NCI-H2227 treated with DMSO at 0.1 percent for 48 hours (cell line): ENCODE measurements at places on chromosomes 11 and 22.

GRCh38 chr22:42933485-42934091 lies 76.5 kb upstream of the ARFGAP3 start:
- DNase-seq, result no peak

DNA sequence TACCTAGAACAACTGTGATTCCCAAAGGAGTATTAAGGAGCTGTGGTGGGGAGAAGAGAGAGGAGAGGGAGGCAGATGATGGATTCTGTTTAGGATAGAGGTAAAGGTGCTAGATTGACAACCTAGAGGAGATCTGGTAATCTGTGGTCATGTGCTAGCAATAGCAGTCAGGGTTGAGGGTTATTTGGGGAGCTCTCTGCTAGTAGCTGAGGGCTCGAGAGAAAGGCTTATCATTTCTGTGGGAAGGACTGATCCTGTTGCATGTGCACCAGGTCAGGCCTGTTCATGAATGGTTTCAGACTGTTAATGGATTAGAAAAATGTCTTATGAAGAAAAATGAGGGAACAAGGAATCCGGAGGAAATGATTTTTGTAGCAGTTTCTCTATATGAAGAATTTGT lies 63.2 kb downstream of the MTMR3 start:
- DNase-seq, result no peak

- no peak for DNase-seq
These were observed 105.1 kb downstream of the TENM4 start for GRCh38 chr11:79335681-79336080.

GRCh38 chr22:42091455-42091782 lies 847 bp upstream of the NDUFA6 start:
- DNase-seq, result no peak

DNA sequence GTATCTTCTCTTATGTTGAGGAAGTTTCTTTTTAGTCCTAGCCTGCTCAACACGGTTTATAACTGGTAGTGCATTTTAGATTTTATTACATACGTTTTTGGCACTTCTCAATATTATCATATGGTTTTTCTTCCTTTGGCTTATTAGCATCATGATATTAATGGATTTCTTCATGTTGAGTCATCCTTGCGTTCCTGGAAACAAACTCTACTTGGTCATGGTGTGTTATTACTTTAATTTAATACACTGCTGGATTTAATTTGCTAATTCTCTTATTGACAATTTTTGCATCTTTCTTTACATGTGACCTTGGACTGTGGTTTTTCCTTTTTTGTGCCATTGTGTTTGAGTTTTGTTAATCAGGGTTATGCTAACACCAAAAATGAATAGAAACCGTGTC lies 20.5 kb downstream of the IGF2 start:
- no peak for DNase-seq

DNA sequence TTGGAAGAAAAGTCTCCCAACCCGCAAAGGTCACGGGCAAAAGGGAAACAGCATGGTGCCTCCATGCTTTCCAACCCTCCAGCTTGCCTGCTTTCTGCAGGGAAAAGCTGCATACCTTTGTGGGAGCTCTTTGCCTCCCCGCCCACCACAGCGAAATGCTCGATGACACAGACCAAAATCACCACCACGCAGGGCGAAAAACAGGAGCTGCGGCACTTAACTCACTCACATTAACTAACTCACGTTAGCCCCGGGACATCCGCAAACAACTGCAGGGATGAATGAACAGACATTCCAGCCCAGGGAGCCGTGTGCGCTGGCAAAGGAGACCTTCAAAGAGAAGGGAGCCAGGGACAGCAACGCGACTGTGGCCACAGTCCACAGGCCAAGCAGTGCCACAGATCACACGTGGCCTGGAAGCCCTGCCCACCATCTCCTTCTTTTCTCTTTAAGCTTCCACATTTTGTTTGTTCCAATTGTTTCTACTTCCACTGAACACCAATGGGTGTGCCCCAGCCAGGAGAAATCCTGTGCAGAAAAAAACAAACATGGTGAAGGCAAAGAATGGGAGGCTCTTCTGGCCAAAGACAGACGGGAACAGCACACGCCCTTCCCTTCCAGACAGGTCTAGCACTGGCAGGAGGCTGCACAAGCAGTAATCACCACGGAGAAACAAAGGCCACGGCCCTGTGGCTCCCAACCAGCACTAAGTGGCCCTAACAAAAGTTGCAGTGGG lies 39.3 kb downstream of the DUSP8 start:
- no peak for DNase-seq

DNA sequence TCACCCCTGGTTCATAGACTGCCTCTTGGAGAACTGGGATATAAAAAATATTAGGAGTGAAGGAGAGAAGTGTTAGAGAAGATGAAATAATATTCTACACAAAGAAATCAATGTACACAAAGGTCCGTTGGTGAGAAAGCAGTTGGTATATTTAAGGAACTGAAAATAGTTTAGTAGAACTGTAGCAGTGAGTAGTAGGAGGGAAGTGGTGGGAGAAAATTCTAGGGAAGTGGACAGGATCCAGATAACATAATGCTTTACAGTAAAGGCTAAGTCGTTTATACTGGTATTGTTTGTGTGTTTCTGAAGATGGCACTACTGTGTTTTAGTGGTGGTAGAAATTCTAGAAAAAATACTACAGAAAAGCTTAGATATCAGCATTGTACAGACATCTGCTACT lies 120.8 kb upstream of the CHORDC1 start:
- DNase-seq, result no peak

GRCh38 chr22:42344361-42344905 lies 74.0 kb upstream of the TCF20 start:
- DNase-seq, result peak; percentile 44

DNA sequence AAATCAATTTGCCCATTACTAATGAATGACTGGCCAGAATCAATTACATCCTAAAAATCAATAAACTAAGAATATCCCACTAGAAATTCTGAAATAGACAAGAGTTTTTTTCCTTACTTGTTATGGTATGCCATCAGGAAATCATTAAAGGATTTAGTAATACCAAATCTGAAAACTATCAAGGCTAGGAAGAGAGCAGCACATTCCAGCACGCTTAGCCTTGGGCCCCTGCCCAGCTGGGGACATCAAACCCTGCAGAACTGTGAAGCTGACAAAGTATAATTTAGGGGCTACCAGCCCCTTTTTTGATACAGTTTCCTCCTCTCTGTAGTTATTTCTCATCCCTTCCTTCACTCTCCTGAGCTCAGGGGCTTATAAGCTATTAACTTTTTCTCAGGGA lies 247.8 kb upstream of the ZC3H12C start:
- no peak for DNase-seq

DNA sequence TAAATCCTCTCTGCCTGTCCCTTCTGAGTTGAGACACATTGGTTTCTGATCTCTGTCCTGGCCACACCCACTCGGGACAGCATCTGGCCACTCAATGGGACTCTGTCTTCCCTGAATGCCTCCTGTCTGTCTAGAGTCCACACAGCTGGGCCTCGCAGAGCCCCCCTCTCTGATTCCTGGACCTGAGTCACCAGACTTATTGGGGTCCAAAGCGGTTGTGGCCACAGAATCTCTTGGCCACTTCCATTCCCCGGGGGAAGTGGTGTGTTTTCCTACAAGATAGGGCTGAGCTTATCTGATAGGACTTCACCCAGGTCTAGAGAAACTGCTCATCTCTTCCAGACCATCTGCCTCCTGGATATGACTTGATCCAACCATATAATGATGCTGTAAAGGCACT lies 57.4 kb upstream of the WNT11 start:
- no peak for DNase-seq

DNA sequence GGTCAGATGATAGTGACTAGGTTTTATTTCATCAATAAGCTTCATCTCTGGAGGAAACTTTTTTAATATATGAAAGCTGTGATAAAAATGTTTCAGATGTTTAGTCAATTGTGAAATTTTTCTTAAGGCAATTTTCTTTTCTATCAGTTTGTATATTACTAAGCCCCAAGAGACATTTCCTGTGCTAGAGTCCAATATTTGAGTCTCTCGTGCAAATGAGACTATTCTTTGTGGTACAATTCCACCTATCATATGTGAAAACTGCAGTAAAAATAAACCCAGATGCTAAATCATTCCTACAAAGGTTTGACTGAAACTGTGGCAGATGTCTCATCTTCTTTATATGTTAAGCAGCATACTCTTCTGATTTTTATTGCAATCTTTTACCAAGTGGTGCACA lies 28.0 kb downstream of the CTR9 start:
- DNase-seq, result no peak

- DNase-seq, result no peak
These were observed 28.4 kb downstream of the TRPC6 start for GRCh38 chr11:101555366-101555765.
